BJ (cell line): ENCODE measurements at places on chromosomes 2 and 18.

- DNase-seq: no peak
Observed at GRCh38 chr2:63434024-63435001, 154.0 kb downstream of the WDPCP start.

- DNase-seq: no peak
Observed at GRCh38 chr2:110766291-110766690, 33.9 kb downstream of the ACOXL start.

DNA sequence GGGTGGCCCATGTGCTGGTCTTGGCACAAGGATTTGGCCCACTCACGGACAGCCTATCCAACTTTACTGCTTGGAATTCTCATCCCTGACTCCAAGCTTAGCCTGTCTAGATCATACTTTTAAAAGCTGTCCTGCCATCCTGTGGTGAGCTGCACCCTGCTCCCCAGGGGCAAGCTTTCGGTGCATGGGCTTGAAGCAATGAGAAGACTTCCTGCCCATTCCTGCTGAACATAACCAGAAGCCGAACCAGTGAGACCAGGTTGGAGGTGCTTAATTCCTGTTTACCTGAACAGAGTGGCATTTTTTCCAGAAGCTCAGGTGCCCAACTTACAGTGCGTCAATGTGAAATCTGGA is 154.5 kb downstream of the ANTXR1 start:
- DNase-seq: no peak

GRCh38 chr2:156601855-156602551 is 165.8 kb downstream of the GPD2 start:
- DNase-seq: no peak

- DNase-seq: no peak
Observed at GRCh38 chr2:26644188-26644835, 3.1 kb upstream of the CIB4 start.

DNA sequence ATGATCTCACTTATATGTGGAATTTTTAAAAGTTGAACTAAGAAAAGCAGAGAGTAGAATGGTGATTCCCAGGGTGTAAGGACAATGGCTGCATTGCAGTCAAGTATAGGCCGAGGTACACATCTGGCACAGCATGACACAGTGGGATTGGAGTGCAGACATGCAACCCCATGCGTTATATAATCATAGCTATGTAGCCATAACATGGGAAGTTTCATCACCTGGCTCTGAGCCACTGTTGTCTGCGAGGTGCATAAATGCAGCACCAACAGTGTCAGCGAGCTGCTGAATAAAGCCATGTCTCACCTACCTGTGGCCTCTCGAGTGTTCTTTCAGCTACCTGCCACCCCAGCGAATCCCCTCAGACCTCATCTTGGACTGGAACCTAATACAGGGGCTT is 61.7 kb downstream of the CDC42EP3 start:
- DNase-seq: no peak

- no peak for DNase-seq
Observed at GRCh38 chr18:42583283-42583731, 532.2 kb downstream of the RIT2 start.

DNA sequence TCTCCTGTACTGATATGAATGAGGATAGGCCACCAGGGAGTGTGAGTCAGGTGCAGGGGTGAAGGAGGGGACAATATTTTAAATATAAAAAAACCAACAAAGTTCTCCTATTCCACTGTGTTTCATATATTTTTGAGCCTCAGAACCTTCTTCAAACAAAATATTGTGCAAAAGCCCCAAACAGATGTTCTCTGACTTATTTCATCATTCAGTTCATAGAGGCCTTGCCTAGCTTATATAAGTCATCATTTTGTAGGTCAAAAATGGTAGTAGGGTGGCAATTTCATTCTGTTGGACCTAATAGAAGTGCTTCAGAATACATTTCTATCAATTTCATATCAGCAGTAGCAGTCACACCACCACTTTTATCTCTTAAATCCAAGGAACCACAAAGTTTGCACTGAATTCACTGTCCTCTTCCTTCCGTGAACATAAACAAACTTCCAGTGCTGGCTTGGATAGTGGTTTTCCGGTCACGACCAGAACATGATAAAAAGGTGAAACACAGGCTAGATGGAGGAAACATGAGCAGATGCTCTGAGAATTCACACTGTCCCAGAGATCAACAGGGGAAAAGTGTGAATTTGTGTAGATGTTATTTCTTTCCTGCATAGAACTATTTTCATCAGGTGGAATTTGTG is 99.1 kb downstream of the EN1 start:
- no peak for DNase-seq
